Fibroblast of lung (primary cell): ENCODE measurements at places on chromosomes 7 and 10. TPM values are rescaled to one million over a fixed set of nuclear protein-coding genes. Genes with fewer than 3 reads are reported as not detected.

DNA sequence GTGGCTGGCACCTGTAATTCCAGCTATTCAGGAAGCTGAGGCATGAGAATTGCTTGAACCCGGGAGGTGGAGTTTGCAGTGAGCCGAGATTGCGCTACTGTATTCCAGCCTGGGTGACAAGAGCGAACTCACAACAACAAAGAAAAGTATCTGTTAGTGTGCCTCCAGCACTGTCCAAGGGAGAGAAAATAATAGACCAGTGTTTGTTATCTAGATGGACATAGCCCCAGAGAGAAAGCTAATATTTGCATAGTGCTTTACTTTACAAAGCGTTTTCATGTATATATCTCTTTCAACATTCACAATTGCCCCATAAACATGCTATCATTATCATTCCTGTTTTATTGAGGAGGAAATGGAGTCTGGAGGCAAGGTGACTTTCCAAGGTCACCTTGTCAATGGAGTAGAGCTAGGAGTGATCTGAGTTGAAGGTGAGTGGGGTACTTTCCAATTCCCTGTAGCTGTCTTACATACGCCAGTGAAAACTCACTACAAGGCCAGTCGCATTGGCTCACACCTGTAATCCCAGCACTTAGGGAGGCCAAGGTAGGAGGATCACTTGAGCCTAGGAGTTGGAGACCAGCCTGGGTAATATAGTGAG, 49.7 kb upstream of the KIF5B start:
- DNase-seq = no peak

- no peak for DNase-seq
These were observed 43.5 kb upstream of the ZMIZ1 start for GRCh38 chr10:79025199-79025832.

- DNase-seq = no peak
These were observed 385.6 kb downstream of the PLXNA4 start for GRCh38 chr7:132190683-132191082.

VPS41 gene
- total RNA-seq = 66.7 and 91.9 TPM in 2 replicates

DNA sequence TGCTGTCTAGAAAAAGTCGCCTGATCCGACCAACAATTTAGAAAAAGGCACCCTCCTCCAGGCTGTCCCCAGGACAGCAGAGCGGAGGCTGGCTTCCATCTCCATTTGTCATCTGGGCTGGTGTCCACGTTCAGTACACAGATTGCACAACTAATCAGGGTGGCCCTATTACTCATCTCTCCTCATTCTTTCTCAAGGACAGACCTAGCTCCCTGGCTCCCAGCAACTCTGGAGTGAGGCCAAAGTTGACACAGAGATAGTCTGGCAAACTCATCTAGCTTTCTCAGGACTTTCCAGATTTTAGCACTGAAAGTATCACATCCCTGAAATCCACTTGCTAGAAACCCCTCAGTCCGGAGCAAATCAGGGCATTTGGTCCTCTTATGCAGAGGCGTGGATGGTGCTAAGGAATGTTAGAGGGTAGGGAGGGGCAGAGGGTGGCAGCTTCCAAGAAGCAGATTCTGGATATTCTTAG, 75.1 kb downstream of the DNAH11 start:
- peak; percentile 76 for DNase-seq

GRCh38 chr10:80526742-80527141, 11.0 kb upstream of the SH2D4B start:
- DNase-seq = no peak

- DNase-seq = no peak
These were observed 635.6 kb upstream of the SORCS1 start for GRCh38 chr10:107800061-107800460.

DNA sequence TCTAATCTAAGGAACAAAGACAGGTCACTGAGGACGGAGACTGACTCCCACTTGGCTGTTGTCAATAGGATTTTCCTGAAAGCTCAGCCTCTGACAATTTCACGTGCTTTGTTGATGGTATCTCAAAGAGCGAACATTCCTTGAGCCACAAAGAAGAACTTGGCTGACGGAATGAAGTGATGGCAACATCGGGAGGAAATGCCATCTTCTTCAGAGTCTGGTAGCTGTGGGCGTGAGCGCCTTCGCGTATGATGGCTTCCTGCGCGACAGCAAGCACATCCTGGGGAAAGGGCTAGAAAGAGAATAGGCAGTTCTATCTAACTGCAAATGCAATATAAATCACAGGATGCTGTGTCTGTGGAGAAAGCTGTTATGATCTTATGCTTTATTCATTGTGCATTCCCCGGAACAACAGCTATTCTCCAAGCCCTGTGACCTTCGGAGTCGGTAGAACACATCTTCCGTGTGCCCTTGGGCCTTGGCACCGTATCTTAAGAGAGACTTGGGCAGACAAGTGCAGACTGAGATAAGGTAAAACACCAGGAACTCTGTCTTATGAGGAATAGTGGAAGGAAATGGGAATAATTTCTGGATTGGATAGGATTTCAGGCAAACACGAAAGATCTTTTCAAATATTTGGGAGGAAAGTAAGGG, 19.6 kb upstream of the GTPBP4 start:
- DNase-seq = peak; percentile 47

DNA sequence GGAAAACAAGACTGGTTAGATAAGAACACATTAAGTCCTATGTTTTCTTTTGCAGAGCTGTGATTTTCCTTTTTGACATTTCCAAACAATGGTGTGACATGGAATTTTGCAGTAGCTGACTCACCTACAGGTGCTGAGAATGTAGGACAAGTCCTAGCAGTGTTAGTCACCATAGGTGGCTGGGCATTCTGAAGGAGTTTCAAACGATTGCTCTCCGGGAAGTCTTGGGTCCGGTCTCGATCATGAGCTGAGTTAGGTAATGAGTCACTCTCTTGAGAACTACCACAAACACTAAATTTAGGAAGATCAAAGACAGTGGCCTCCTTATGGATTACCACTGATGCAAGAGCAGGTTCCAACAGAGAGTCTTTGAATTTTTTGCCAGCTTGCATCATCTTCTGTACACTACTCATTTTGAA, 3.6 kb downstream of the FIGNL1 start:
- peak; percentile 72 for DNase-seq

GRCh38 chr7:91408388-91409154, 144.3 kb downstream of the FZD1 start:
- DNase-seq = peak; percentile 31

- peak; percentile 11 for DNase-seq
These were observed 331.8 kb downstream of the NRG3 start for GRCh38 chr10:82206831-82207230.

ZC3HAV1L gene
- 5.3 and 8.5 TPM in 2 replicates for total RNA-seq

DNA sequence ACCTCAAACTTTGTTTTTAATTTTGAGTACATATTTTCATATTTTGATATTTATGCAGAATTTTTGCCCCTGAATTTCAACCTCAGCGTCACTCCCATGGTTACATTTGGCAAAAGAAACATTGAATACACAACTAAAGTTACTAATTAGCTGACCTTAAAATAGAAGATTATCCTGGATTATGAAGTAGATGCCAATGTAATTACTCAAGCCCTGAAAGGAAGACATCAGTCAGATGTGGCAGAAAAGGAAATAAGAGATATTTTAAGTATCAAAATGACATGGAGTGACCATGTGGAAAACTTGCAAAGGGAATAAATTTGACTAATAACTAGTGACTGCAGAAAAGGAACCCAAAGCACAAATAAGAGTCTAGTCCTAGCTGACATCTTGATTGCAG, 701.3 kb upstream of the KCND2 start:
- no peak for DNase-seq

FEZF1 gene
- total RNA-seq = not detected in 2 replicates

GRCh38 chr7:116588641-116589594, 64.1 kb downstream of the CAV1 start:
- peak; percentile 84 for DNase-seq

TFR2 gene
- total RNA-seq = under 0.01 TPM in 1 of 2 replicates, not detected in the other

CALML3 gene
- total RNA-seq = not detected in 2 replicates

GRCh38 chr10:47094636-47095035, 183.4 kb downstream of the PTPN20 start:
- DNase-seq = no peak

DNA sequence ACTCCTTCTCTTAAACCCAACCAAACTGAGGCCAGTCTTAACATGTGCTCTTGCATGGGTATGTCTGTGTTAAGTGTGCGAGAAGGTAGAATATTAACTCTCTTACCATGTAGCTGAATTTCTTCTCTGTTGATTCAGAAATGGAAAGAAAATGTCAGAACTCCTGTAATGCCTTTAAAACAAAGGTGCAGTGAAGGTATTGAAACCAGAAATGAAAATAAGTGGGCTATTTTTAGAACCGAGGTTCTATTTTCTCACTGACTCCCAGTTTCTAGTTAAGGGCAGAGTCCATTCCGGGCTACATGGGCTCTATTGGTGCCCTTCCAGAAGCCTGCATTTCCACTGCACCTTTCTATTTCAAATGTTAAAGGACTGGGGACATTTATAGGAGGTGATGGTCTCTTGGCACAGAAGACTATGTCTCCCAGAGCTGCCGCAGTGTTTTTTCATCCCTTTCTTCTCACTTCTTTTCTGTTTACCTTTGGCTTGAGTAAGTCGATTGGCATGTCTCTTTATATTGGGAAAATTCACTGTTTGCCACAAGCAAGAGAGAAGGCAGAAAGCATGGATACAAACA, 174.9 kb downstream of the LRMDA start:
- DNase-seq = no peak

DNA sequence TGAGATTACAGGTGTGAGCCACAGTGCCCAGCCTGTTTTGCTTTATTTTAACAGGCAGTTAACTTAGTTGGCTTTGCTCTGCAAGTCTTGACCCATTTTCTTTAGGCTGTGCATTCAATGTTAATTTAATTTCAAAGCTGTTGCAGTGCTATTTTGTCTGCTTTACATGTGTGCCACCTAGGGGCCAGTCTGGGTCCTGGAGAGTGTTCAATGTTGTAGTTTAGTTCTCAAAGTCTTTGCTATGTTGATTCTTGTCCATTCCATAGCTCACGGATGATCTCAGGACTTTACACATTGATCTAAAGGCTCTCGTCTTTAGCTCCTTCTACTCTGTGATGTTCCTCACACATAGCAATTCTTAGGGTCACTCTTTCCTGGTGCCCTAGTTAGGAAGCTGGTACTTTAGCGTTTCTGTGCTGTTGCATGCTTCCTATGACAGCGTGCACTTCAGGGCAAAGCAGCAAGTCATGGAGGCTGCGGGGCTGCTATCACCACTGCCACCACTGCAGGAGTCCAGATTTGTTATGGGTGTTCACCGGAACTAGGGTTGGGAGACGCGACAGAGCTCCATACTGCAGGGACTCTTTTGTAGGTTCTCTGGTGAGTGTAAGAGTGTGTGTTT, 16.4 kb upstream of the ABCA13 start:
- DNase-seq = peak; percentile 55

GRCh38 chr7:25663877-25664276, 435.6 kb upstream of the NPVF start:
- DNase-seq = no peak
